ENCODE measurements at places on chromosomes 12 and 14.

GRCh38 chr12:113318900-113319628, 15.8 kb downstream of the SLC8B1 start:
- no peak for DNase-seq

DNA sequence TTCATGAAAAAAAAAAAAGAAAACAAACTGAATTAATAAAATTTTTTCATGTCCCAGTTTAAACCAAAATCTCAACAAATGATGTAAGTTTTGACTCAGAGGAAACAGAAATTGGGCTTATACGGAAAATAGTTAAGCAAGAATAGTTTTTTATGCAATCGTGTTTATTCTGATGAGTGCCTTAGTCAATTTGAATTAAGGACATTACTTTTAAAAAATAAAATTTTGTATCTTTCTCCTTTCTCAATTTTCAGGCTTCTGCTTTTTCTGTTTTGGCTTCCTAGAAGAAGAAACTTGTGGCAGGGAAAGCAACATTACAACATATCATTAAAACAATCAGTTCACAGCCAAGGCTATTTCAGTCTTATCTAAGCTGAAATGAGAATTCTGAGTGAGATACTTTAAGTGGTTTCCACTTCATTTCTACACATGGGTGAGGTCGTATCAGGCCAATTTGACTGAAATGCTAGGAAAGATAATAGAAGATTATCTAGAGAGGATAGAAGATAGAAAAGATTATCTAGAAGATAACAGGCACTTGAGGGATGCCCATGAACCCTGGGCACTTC, 52.4 kb downstream of the BCL2L14 start:
- DNase-seq = no peak

DNA sequence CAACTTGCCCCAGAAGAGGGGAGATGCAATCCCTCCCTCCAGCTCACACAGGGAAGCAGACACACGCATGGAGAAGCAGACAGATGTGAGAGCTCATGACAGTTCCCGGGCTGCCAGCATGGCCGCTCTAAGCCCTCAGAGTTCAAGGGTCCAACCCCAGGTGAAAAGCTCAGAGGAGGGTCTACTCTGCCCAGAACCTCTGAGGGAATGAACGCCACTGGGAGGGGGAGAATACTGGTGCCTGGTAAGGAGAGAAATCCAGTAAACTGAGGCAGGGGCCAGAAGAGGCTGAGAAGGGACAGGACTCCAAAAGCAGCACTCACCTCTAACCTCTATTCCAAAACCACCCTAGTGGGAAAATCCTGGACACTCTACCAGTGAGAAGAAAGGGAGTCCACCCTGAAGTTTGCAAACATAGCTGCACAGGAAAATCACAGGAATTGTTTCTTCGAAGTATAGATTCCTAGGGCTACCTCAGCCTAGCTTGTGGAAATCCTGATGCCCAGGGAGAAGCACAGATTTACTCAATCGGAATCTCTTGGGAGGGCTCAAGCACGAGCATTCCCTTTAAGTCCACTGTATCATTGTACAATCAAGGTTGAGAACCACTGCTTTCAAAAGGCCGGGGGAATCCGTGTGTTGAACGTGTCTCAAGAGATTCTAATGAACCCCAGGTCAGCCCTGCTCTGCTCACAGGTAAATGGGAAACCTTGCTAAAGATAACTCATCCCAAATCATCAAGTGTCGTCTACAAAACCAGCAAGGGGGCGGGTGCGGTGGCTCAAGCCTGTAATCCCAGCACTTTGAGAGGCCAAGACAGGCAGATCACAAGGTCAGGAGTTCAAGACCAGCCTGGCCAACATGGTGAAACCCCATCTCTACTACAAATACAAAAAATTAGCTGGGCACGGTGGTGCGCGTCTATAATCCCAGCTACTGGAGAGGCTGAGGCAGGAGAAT, 34.3 kb upstream of the PLEKHG6 start:
- no peak for DNase-seq

DNA sequence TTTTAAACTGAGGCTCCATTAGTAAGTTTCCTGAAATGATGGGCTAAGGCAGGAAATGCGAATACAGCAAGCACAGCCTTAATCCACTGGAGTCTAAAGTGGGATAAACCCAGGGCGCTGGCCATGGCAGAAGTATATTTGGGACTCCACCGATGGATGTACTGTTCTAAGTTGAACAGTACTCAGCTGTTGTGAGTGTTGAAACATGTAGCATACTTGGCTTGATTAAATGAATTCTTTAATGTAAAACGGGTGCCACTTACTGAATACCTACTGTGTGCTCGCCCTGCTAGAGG, 996 bp downstream of the SSPN start:
- DNase-seq = no peak

GRCh38 chr12:90628213-90628612, 326.8 kb downstream of the CCER1 start:
- DNase-seq = no peak

- no peak for DNase-seq
Observed at GRCh38 chr14:81797315-81797714, 263.7 kb upstream of the SEL1L start.
